Activated CD8-positive, alpha-beta memory T cell treated with anti-CD3 and anti-CD28 coated beads for 48 hours (primary cell): ENCODE measurements at places on chromosomes 5 and 9.

DNA sequence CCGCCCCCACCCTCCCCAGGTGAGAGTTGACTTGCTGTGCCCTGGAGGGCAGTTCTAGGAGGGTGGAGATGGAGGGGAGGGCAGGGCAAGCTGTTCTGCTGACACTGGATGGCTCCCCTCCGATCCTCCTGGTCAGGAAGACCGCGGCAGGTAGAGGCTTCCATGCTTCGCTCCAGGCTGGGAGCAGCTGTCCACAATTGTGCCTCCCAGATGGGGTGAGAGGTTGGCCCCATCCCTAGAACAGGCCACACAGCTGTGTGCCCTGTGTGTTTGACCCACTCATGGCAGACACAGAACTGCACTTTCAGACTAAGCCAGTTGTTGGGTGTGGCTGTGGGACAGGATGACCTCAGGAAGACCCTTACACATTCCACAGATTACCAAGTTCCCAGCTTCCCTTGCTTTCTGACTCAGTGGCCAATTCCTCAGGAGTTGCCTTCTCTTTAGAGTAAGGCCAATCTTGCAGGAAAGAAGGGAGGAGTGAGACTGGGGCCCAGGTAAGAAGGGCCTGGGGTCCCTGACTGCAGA lies 72.1 kb upstream of the HSPA9 start:
- no peak for DNase-seq

- no peak for DNase-seq
Measured at GRCh38 chr9:37336150-37336549, 86.3 kb upstream of the GRHPR start.

- no peak for DNase-seq
Measured at GRCh38 chr5:141716009-141716408, 34.0 kb upstream of the ARAP3 start.

- no peak for DNase-seq
Measured at GRCh38 chr5:132003170-132003744, 8.2 kb downstream of the ACSL6 start.

DNA sequence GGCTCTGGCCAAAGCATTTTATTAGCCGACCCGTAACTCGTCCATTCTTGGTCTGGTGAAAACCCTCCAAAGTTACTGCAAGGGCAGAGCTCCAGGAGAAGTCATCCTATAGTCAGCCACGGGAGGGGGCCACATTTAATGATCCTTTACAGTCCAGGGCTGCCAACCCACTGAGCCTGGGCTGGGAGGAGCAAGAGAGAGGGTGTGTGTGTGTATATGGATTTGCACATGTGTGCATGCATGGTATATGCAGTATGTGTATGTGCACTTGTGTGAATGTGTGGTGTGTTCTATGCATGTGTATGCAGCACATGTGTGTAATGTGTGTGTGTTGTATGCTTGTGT lies 4.2 kb upstream of the RASGEF1C start:
- no peak for DNase-seq
